NCI-H69 (cell line): ENCODE measurements at places on chromosomes 7 and 10.

GRCh38 chr7:76202666-76203030 is 952 bp downstream of the SRRM3 start:
- peak; percentile 63 for DNase-seq

- peak; percentile 6 for DNase-seq
Observed at GRCh38 chr7:38973760-38974159, 3.9 kb upstream of the POU6F2 start.

DNA sequence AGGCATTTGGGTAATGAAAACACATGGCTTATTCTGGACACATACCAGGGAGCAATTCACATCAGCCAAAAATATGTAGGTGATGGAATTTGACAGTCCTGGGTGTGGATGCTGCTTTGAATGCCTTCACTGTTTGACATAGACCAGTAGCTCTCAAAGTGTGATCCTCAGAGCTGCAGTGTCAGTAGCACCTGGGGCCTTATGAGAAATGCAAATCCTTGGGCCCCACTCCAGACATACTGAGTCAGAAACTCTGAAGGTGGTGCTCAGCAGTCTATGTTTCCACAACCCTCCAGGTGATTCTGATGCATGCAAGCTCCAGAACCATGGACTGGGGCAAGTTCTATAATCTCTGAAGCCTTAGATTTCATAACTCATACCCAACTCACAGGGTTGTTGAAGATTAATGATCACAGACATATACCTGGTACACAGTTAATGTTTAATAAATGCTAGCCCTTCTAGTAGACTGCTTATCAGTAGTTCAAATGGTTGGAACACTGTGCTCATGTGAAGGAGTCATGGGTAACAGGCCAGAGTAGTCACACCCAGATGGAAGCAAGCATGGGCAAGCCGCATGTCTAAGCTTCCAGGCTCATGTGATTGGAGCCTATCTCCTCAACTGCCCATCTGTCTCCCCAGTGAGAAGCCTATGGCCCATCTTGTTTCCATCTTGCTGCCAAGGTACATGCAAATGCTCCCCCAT is 715.7 kb downstream of the GRID1 start:
- DNase-seq, result no peak

- DNase-seq, result no peak
Observed at GRCh38 chr10:132103116-132103910, 37.6 kb downstream of the JAKMIP3 start.

DNA sequence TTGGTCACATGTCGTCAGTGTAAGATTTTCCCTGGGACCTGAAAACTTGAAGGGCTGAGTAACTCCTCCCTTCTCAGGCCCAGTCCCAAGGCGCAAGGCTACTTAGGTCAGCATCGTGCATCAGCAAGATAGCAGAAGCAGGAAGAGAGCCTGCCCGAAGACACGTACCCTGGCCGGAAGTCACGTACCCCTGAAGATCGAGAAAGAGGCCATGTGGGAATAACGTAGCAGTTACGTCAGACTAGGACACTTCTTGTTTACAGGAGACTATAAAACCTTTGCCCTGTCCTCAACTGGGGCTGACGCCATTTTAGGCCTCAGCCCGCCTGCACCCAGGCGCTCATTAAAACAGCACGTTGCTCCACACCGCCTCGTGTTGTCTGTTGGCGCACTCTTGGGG is 114.3 kb upstream of the GALNT17 start:
- DNase-seq, result no peak

DNA sequence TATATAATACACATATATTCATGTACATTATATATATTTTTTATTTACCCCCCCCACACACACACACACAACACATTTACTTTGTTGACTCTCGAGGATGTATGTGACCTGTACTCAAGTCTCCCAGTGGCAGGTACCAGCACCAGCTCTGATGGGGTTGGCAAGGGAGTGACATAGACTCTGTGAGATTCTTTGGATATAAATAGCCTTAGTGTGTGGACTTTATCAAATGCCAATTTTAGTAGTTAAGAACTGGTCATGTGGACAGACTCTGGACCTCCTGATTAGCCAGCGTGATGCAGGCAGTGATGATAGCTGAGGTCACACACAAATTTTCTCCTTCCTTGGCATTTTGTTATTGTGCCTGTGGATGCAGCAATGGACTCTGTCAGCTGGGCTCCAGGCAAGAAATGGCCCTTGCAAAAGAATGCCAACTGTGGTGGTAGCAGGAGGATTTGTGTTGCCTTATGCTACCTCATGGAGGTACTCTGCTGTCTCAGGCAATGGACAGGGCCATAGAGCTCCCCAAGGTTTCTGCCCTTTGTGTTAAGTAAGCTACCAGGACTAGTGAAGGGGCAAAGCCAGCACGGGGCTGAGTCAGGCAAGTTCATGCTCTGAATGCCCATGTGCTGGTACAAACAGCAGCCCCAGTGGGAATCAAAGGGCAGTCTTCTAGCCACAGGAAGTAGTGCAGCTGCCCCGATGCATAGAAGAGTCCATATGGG is 224.6 kb upstream of the ZWINT start:
- peak; percentile 55 for DNase-seq

- DNase-seq, result no peak
Observed at GRCh38 chr7:77205706-77206105, 6.1 kb upstream of the FGL2 start.

DNA sequence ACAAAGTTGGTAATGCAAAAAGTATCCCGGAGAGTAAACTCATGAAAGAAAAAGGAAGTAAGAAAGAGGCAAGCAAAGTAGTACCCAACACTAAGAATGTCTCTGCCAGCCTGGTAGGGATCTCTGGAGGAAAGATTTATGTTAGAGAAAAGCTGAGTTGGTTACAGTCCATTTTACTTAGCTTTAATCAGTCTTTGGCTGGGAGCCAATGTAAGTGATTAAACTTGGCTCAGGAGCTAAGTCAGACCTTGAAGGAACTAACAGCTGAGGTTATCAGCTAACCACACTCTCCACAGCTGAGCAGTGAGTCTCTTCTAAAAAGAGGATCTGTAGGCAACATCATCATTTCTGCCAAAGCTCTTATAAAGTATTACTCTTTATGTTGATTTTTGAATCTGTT is 148.0 kb downstream of the ANKRD7 start:
- peak; percentile 84 for DNase-seq

DNA sequence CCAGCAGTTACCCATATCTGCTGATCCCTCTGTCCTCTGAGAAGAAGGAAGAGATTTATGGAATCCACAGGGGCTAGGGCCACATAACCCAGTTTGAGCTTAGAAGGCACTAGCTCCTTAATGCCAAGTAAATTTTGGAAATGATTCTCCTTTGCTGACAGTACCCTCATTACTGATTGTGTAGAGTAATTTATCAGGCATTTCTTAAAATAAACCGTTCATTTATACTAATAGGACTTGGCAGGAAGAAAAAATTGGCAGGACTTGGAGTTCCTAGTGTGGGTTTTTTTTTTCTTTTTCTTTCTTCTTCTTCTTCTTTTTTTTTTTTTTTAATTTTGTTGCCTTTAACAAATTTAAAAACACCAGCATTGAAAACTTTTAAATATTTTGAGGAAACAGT is 645.7 kb downstream of the SUGCT start:
- DNase-seq, result no peak

- no peak for DNase-seq
Observed at GRCh38 chr10:123909866-123910265, 18.3 kb upstream of the CPXM2 start.

- DNase-seq, result no peak
Observed at GRCh38 chr10:103614306-103615158, 121.0 kb downstream of the NEURL1 start.

- DNase-seq, result peak; percentile 97
Observed at GRCh38 chr10:63711867-63712716, 190.9 kb downstream of the REEP3 start.

DNA sequence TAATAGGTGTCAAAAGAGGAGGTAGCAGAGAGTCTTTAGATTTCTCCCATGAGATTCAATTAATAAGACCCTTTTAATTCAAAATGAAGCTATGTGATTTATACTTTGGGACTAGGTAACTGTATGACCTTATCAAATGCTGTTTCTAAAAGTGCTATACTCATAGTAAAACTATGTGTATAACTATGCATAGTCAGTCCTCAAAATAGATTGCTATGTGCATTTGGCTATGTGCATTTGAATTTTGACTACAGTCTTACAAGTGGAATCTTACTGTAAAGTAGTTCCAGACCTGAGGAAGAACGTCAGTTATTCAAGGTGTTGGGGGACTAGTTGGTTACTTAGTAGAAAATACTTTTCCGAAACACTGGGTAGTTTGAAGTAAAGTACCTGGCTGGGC is 36.9 kb downstream of the ADD3 start:
- DNase-seq, result no peak

- no peak for DNase-seq
Observed at GRCh38 chr10:131111471-131112080, 199.9 kb downstream of the TCERG1L start.

- DNase-seq, result peak; percentile 61
Observed at GRCh38 chr7:151597541-151598444, 78.1 kb upstream of the RHEB start.

GRCh38 chr10:79112881-79113431 is 44.2 kb downstream of the ZMIZ1 start:
- peak; percentile 9 for DNase-seq

DNA sequence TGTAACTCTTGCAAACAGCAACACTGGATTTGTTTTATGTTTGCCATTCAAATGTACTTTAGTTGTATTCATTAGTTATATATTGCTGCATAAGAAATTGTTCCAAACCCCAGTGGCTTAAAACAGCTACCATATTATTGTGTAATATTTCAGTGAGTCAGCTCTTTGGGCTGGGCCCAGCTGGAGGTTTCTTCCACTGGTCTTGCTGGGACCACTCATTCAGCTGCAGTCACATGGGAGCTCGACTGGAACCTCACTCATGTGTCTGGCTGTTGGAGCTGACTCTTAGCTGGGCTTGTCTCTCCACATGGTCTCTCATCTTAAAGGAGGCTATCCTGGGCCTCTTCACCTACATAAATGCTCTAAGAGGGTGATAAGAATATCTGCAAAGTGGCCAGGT is 23.2 kb upstream of the PIP4K2A start:
- no peak for DNase-seq

DNA sequence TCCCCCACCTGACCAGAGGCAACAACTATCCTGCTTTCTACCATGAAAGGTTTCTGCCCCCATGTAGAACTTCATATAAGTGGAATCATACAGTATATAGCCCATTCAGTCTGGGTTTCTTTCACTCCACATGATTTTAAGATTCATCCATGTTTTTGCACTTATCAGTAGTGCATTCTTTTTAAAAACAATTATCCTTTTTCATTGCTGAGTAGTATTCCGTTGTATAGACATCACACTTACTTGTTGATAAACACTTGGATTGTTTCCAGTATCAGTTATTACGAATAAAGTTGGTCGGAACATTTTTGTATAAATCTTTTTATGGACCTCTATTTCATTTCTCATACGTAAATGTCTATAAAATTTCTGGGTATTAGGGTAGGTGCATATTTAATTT is 68.7 kb downstream of the CYCS start:
- no peak for DNase-seq

- DNase-seq, result no peak
Observed at GRCh38 chr7:144826208-144826607, 9.6 kb downstream of the TPK1 start.

DNA sequence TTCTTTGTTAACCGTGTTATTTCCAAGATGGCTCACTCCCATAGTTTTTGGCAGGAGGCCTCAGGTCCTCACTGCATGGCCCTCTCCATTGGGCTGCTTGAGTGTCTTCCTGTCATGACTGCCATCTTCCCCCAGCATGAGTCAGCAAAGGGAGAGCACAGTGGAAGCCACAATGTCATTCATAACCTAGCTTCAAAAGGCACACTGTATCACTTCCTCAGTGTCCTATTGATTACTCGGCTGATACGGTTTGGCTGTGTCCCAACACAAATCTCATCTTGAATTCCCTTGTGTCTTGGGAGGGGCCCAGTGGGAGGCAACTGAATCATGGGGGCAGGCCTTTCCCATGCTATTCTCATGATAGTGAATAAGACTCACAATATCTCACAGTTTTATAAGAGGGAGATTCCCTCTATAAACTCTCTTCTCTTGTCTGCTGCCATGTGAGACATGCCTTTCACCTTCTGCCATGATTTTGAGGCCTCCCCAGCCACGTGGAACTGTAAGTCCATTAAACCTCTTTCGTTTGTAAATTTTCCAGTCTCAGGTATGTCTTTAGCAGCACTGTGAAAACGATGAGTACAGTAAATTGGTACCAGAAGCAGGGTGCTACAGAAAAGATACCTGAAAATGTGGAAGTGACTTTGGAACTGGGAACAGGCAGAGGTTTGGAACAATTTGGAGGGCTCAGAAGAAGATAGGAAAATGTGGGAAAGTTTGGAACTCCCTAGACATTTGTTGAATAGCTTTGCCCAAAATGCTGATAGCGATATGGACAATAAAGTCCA is 106.5 kb downstream of the PRLHR start:
- DNase-seq, result no peak

DNA sequence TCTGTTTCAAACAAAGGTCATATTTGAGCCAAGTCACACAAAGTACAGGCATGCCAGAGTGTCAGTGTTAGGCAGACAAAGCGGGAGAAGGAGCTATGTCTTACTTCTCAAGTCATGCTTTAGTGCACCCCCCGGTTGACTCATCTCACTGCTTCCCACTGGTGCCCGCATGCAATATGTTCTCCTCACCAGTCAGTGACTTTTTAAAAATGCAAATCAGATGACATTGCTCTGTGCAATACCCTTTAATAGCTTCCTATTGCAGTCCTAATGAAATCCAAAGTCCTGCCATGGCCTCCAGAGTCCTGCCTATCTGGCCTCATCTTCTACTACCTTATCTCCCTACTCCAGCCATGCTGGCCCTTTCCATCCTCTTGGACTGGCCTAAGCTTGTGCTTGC is 429.1 kb downstream of the ACTR3B start:
- DNase-seq, result no peak

DNA sequence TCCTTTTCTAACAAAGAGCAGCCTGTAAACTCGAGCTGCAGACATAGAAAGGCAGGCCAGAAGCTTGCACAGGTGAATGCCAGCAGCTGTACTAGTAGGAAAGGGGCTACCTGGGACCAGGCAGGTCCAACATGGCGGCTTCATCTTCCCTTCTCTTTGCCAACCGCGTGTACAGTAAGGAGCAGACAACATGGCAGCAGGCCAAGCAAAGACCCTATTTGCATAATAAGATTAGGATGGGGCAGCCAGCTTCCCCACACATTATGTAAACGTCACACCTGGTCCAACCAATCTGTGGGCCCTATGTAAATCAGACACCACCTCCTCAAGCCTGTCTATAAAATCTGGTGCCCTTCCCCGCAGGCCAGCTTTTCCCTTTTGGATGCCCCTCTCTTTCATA is 1186.5 kb upstream of the AUTS2 start:
- DNase-seq, result peak; percentile 76

GRCh38 chr7:85479918-85480643 is 293.2 kb upstream of the SEMA3D start:
- DNase-seq, result no peak

GRCh38 chr10:62008946-62009345 is 107.4 kb downstream of the ARID5B start:
- DNase-seq, result no peak

GRCh38 chr7:112183266-112183665 is 22.9 kb downstream of the DOCK4 start:
- DNase-seq, result no peak
